ENCODE measurements at places on chromosomes 2 and 18.

GRCh38 chr18:73381016-73381698, 513.4 kb upstream of the NETO1 start:
- DNase-seq: no peak

GRCh38 chr2:57291209-57291608, 755.4 kb upstream of the VRK2 start:
- DNase-seq: no peak

- no peak for DNase-seq
Measured at GRCh38 chr18:13032173-13032572, 41.0 kb downstream of the CEP192 start.

GRCh38 chr2:240601831-240602160, 15.3 kb downstream of the CAPN10 start:
- no peak for DNase-seq

DNA sequence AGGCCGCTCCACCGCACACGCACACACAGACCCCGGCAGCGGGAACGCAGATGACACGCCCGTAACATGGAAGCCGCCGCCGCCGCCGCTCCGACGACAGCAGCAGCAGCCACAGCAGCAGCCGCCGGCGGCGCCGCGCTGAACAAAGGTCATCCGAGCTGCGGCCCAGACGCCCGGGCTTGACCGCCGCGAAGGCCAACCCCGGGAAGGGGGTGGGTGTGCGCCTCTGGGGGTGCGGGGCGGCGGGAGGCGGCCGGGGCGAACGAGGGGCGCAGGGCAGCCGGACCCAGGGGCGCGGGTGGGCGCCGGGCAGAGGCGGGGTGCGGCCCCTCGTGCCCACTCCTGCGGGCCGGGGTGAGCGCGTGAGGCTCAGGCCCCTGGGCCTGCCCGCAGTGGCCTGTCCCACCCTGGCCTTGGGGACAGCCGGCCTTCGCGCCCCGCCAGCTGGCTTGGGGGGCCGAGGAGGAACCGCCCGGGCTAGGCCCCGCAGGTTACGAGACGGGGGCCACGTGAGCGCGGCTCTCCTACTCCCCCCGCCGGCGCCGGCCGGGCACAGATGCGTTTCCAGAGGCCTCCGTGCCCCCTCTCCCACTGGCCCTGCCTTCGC, 1.0 kb upstream of the ZNF532 start:
- DNase-seq: no peak

DNA sequence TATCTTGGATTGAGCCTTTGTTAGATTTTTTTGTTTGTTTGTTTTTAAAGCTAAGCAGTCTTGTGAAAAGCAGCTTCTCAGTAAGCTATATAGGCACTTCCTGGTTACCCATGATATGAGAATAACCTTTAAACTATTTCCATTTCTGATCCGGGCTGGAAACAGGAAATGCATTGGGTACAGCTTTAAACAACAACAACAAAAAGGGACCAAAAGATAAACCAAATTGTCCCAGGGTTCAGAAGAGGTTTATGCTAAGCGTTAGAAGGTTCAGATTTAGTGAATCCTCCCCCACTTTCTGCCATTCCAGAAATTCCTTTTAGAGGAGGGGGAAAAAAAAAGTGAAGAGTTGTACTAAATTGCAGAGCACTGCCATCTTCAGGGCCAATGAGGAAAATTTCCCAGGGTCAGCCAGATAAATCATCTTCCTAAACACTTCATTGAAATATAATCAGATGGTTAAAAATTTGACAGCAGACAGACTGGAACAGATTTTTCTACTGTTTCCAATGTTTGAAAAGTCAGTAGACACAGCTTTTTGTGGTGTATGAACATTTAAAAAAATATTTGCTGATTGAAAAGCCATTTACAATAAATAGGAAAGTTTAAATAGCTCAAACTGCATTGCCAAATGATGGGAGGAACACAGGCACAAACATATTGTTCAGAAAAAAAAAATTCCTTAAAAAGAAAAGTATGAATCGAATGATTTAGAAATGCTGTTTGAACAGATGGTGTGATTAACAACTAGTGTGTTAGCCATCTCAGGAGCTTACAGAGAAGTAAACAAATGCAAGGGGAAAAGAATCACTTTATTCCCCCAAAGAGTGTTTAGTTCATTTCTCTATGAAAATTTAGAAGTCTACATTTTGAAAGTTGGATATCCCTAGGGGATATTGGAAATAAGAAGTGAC, 189.9 kb upstream of the TANK start:
- no peak for DNase-seq

GRCh38 chr2:60498127-60498815, 55.2 kb downstream of the BCL11A start:
- no peak for DNase-seq

DNA sequence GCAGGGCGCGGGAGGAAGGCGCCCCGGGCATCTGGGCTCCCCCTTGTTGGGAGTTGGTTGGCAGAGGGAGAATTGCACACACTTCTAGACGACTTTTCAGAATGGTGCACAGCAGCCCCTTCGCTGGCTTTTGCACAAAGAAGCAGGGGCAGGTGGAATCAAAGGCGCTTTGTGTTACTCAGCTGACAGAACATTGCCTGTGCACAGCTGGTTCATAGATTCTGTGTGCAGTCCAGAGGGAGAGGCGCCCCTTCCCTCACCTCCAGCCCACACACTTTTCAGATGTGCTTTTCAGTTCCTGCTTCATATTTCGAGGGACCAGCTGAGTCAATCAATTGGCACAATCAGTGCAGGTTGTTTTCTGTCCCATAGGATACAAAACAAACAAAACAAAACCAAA, 348.4 kb upstream of the RAB12 start:
- no peak for DNase-seq

DNA sequence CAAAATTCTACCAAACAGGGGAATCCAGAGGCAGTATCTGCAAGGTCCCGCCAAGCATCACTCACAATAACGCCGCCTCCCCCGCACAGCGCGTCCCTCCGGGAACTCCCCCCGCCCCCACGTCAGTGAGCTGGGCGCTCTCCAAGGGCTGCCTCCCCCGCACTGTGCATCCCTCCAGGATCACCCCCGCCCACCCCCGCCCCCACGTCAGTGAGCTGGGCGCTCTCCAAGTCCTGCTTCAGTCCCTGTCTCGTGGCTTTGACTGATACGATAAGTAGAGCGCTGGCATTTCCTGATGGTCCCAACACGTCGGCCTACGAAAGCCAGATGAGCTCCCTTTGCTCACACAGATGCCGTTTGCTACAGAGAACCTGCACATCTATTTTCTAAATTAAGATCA, 130.7 kb upstream of the TPO start:
- DNase-seq: no peak

GRCh38 chr18:44816050-44816449, 135.4 kb downstream of the SETBP1 start:
- DNase-seq: no peak

DNA sequence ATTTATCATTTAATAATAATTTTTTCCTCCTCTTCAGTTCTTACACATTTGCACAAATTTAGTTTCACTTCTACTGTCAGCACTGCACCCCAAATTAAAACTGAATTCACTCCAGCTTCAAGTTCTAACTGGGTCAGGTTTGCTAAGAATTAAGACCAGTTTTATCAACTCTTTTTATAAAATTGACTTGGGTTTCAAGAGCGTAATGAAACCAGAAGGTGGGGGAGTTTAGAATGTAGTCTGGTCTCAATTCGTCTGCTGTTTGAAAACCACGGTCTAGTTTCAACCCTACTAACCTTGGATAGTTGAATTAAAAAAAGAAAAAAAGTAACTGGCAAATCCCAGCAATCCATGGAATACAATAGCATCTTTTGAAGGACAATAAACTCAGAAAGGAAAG, 14.3 kb upstream of the CTLA4 start:
- DNase-seq: no peak

DNA sequence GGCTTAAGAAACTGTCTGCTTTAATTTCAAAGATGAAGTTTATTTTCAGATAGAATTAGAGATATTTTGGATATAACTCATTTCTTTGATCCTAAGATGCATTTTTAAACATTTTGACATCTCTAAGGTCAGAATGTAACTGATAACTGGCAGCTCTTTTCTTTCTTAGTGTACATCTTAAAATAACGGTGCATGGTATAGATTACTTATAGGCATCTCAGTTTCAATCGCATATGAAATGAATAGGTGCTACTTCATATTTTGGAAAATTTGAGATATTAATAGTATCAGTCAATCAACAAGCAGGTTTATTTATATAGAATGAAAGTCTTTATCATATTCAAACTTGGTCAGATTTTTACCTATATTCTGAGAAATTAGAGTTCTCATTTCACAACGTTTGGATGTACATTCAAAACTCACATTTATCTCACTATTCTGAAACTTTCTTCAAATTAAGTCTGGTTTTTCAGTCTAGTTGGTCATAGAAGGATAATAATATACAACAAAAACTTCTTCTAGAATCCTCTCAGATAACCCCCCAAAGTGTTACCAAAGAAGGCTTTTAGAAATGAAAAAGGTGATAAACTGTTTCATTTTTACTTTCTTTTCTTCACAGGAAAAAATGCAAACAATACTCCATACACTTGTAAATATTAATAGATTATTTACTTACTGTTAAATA, 122.8 kb upstream of the WDSUB1 start:
- DNase-seq: no peak

- no peak for DNase-seq
Measured at GRCh38 chr2:37541516-37541915, 129.9 kb downstream of the CDC42EP3 start.

DNA sequence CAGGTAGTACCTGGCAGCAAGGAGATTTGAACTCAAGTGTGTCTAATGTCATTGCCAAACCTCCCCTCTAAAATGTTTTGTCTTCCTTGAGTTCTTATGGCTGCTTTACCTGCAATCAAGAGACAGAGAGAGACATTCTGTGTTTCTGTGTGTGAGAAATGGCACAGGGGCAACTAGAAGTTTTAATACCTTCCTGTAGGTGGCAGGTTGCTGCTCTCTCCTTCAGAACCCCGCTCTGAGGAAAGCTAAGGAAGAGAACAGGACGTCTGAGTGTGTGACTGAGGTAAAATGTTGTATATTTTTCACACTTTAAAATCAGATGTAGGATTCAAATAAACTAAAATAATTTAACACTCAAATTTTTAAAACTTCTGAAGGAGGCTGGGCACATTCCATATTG, 19.2 kb downstream of the DTNA start:
- no peak for DNase-seq

GRCh38 chr2:38290332-38290731, 86.7 kb downstream of the ATL2 start:
- no peak for DNase-seq

DNA sequence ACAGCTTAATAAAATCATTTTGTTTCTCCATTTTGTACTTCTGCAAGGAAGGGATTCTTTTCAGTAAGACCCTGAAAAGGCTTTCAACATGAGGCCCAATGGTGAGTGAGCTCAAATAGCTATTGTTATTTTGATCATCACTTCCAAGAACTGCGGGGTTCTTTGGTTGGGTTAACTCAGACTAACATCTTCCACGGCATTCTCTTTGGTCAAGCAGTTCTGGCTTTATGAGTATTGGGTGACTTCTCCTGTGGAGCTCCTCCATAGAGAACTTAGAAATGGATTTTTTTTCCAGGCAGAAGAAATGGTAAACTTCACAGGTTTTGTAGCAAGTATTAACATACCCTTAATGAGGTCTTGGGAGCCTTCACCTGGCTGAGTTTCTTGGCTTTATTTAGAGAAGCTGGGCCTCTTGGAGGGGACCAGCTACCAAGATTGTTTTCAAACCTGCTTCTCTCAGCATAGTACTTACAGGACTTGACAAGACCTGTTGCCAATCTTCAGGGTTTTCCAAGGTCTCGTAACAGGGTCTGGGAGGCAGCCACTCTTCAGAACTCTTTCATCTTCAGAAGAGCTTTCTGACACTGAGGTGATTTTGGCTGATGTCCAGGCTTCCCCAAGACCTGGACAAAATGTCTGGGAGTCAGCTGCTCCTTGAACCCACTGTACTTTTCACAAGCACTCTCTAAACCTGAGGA, 353.2 kb upstream of the ETAA1 start:
- no peak for DNase-seq

- no peak for DNase-seq
Measured at GRCh38 chr2:17543848-17544247, 3.4 kb downstream of the VSNL1 start.

DNA sequence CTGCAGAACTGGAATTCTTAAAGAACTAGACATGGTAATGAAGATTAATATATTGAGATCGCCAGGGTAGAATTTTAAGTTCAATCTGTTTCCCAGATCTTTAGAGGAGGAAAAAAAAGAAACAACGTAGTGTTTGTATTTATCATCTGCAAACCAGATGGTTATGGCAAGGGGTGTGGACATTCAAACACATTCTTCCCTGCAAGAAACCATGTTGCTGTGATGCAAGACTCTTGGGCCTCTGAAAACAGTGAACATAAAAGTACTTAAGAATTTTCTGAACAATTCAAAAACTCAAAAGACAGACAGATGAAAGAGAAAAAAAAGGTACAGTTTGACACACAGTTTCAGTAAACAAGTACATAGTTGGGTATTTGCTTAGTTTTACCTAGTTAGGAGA, 35.6 kb downstream of the COL5A2 start:
- no peak for DNase-seq

DNA sequence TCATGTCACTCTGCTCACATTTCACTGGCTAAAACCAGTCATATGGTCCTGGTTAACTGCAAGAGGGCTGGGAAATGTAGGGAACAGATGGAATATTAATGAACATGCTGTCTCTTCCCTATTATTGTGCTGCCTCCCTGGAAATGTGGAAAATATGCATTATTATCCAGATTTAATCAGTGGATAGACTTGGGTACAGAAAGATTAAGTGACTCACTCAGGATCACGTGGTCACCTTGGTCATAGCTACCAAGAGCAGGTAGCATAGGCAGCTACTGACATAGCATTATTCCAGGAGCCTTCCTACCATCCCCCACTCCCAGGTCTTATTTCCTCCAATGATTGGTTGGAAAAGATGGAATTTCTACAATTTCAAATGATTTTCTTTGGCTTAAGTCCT, 141.1 kb downstream of the HRH4 start:
- no peak for DNase-seq

DNA sequence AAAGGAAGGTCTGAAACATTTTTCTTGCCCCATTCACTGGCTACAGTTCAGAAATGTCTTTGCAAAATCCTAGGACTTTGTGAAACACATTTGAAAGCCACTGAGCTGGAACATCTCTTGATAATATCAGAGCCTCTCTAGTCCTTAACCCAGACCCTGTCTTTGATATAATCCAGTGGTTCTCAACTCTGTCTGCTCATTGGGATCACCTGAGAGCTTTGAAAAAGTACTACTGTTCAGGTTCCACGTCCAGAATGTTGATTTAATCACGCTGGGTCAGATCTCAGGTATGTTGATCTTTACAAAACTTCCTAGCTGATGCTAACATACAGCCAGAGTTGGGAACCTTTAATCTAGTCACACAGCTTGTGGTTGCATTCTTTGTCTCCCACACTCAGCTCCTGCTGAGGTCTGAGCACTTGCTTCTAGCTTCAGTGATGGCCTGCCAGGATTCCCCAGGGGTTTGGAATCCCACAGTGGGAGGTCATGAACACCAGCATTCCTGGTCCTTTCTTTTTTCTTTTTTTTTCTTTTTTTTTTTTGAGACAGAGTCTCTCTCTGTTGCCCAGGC, 262.7 kb downstream of the SETBP1 start:
- no peak for DNase-seq

- DNase-seq: no peak
Measured at GRCh38 chr2:121818546-121818945, 63.1 kb downstream of the TSN start.

GRCh38 chr2:221372159-221372884, 199.8 kb downstream of the EPHA4 start:
- DNase-seq: no peak

GRCh38 chr18:9643549-9643948, 29.2 kb upstream of the PPP4R1 start:
- no peak for DNase-seq

GRCh38 chr2:9144617-9145016, 62.0 kb upstream of the ASAP2 start:
- no peak for DNase-seq

Measured in D721Med (cell line).